Pons (tissue), 1 donor: ENCODE measurements at places on chromosomes 6 and 20.

DNA sequence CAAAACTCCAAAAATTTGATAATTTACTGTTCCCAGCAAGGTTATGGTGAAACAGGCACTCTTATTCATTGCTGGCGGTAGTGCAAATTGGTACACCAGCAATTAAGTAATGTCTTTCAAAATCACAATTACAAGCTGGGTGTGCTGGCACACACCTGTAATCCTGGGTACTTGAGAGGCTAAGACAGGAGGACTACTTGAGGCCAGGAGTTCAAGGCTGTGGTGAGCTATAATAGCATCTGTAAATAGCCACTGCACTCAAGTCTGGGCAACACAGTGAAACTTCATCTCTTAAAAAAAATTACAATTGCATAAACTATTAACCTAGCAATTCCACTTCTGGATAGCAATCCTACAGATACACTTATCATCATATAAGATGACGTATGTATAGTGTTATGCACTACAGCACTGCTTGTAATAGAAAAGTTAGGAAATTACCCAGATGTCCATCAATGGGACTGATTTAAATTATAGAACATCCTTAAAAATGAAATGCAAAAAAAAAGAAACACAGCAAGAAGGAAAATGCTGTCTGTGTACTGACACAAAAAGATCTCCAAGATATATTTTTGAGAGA lies 31.4 kb downstream of the NCOA6 start:
- no peak for DNase-seq

- no peak for DNase-seq
Observed at GRCh38 chr6:13431861-13432465, 55.4 kb downstream of the GFOD1 start.

- DNase-seq = no peak
Observed at GRCh38 chr20:22866812-22867341, 168.2 kb upstream of the SSTR4 start.

- DNase-seq = peak; percentile 76
Observed at GRCh38 chr6:35146453-35146852, 5.3 kb upstream of the TCP11 start.

DNA sequence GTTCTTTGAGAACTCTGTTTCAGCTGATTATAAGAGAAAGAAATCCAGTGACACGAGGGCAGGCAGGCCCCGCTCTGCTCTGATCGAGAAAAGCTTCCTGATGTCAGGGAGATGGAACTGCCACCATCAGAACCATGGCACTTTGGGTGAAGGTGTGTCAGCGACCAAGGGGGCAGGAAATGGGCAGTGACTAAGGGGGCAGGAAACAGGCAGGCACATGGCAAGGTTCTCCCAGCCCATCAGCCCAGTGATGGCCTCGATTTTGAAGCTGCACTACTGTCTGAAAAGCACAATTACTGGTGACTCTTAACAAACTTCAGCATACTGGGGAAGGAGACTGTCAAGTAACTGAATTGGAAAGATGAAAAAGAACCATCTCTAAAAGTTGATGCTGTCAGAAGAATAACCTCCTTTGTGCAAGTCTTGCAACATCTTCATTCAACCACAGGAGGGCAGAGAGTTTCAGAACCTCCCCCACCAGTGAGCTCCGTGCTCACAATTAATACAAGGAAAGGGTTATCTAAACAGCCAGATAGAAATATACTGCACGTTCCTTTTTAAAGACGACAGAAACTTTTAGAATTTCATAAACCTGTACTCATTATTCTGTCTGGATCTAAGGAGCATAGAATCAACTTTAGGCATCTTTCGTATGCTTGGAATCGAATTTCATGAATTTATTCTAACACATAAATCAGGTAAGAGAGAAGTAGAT lies 39.1 kb downstream of the TMX4 start:
- peak; percentile 56 for DNase-seq

- no peak for DNase-seq
Observed at GRCh38 chr20:920311-920710, 4.2 kb upstream of the ANGPT4 start.

DNA sequence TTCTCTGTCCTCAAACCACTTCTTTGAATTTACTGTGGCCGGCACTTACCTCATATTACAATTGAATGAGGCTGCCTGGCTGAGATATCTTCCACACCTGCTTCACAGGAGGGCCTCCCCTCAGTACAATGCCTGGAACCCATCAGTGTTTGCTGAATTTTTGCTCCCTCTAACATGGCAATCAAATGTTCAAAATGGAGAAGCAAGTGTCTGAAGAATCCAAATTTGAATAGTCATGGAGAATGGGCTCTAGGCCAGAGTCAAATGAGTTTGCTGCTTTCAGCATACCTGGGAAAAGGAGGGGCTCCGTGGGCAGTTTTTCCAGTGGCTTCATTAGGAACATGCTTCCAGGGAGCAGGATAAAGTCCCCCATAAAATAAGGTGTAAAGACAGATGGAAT lies 564.8 kb downstream of the UTRN start:
- no peak for DNase-seq
